ENCODE measurements at places on chromosomes 7 and 10. TPM values are rescaled to one million over a fixed set of nuclear protein-coding genes. Genes with fewer than 3 reads are reported as not detected.
A peak's percentile ranks its signal among the peaks of the same experiment; 100 is the strongest.

The MMRN2 gene
- total RNA-seq: 12.1 TPM

The ASAH2 gene
- 8.3 TPM for total RNA-seq

The MYO1G gene
- 0.24 TPM for total RNA-seq

The GHRHR gene
- not detected for total RNA-seq

The TSPAN12 gene
- total RNA-seq: 6.1 TPM

The CRHR2 gene
- not detected for total RNA-seq

The PDCD4 gene
- 92.4 TPM for total RNA-seq

The CTAGE4 gene
- 5.8 TPM for total RNA-seq

The CCDC3 gene
- 0.13 TPM for total RNA-seq

- DNase-seq: no peak
- no peaks in the 10 kb centered on the region for H3K36me3 ChIP-seq
- H3K4me1 ChIP-seq: no peaks in the 10 kb centered on the region
- peaks cover 91% of the 10 kb centered on the region for H3K27me3 ChIP-seq
- H3K27ac ChIP-seq: no peak overlapping the region
- H3K4me3 ChIP-seq: no peak overlapping the region
Measured at GRCh38 chr7:25765110-25765655, 386.8 kb upstream of the NFE2L3 start.

DNA sequence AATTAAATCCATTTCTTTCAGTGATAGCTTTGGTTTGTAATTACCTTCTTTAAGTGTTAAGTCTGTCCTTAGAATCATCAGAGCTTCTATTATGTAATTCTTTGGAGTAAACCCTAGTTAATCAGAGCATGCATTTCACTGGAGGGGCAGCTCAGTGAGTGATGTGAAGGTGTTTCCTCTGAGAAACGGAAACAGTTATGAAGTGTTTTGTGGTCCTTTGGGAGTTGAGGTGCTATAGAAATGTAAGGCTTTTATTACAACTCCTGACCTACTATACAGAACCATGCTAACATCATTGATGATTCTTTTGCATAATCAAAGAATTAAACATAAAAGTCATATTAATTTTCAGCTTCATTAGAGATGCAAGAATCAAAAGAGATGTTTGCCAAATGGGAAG is 141.5 kb downstream of the EXOC4 start:
- DNase-seq: no peak
- H3K27me3 ChIP-seq: no peaks in the 10 kb centered on the region
- H3K4me1 ChIP-seq: no peaks in the 10 kb centered on the region
- H3K27ac ChIP-seq: no peak overlapping the region
- no peaks in the 10 kb centered on the region for H3K36me3 ChIP-seq

DNA sequence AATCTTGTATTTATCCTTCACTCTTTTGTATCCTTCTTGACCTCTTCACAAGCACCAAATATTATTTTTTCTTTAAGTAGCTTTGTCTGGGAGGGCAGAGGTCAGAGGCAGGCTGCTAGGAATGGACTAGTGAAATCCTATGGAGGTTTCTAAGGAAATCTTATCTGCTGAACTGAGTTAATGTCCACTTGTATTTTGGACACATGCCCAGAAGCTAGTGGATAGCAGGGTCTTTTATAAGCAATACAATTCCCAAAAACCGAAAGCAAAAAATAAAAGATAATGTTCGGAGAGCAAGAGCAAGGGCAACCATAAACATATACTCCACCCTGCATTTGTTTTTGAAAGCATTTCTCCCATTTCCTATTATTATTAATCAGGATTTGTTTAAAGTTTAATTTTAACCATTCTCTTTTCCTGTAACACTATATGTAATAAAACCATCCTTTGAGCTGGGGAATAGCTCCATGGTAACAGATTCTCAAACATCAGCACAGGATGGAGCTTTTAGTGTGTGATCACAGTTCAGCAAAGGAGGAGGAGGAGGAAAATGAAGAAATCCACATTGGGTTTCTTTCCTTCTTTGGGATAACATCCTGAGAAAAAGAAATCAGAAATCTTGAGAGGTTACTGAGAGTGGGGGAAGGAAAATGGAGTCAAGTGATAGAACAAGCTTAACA is 328.2 kb upstream of the LRRN3 start:
- no peaks in the 10 kb centered on the region for H3K36me3 ChIP-seq
- no peak for DNase-seq
- no peaks in the 10 kb centered on the region for H3K27me3 ChIP-seq
- peaks cover 38% of the 10 kb centered on the region for H3K4me1 ChIP-seq
- no peak overlapping the region for H3K27ac ChIP-seq
- H3K4me3 ChIP-seq: no peak overlapping the region

DNA sequence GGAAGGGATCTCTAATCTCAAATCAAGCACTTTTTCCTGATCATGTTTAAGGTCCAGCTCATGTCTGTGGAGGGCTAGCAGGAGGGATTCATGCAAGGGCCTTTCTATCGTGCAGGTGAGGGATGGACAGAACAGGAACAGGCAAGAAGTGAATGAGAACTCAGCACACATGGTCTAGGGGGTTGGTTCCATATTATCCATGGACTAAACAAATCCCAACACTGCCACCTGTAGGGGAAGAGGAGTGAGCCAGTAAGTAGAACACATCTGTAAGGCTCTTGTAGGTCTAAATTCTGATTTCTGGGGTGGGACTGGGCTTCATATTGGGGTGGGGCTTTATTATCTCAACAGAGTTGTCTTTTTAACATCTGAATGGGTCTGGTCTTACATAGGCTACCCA is 138.0 kb upstream of the TARP start:
- peaks cover 26% of the 10 kb centered on the region for H3K27me3 ChIP-seq
- H3K36me3 ChIP-seq: no peaks in the 10 kb centered on the region
- no peak overlapping the region for H3K27ac ChIP-seq

DNA sequence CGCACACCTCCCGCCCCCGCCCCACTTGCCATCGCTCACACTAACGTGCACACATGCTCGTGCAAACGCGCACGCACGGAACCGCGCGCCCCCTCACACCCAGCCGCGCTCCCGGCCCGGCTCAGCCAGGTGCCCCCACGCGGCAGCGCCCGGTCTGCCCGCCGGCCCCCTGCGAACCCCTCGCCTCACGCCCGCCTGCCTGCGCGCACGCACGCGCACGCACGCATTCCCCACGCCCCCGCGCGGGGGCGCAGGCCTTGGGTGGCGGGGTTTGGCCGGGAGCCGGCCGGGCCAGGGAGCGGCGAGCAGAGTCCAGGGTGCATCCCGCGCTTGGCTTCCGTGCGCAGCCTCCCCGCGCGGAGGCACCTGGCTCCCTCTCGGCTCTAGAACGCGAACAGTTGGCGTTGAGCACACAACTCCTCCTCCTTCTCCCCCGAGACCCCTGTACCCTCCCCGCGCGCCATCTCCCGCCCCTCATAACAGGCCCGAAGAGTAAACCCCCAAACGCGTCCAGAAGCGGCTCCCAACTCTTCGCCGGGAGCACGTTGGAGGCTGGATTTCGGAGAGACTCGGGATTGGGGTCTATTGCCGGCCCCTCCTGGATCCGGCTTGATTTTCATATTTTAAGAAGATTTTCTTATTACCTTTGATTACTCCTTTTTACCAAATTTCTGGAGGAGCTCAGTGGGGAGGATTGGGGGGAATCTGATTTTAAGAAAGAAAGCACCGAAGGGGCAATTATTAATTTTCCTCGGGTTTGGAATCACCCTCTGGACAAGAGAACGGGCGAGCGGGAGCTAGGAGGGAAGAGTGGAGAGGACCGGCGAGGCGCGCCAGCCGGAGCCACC is 527 bp upstream of the SORCS3 start:
- 0 out of 2 replicates have a peak, but pooled peaks cover 3% of the 10 kb centered on the region for H3K27me3 ChIP-seq
- no peak overlapping the region for H3K4me3 ChIP-seq
- H3K4me1 ChIP-seq: no peaks in the 10 kb centered on the region
- no peak overlapping the region for H3K27ac ChIP-seq
- no peaks in the 10 kb centered on the region for H3K36me3 ChIP-seq

DNA sequence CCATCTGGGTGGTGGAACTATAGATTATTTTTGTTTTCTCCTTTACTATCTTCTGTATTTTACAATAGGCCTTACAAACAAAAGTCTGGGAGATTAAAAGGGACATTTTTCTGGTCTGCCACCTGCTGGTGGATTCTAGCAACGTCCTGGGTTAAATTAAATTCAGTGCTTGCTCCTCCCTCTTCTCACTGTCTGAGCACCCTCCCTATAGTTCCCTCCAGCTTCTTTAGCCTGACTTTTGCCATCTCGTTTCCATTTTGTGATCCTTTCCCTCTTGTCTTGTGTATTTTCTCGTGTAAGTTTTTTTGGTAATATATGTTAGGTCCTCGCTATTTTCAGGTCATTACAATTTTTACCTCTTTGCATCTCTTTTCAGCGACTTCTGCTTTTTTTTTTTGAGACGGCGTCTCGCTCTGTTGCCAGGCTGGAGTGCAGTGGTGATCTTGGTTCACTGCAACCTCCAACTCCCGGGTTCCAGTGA is 16.1 kb downstream of the ANKRD16 start:
- no peak overlapping the region for H3K27ac ChIP-seq
- H3K4me1 ChIP-seq: no peaks in the 10 kb centered on the region
- no peaks in the 10 kb centered on the region for H3K36me3 ChIP-seq
- peak; percentile 63 for DNase-seq

- H3K4me1 ChIP-seq: peaks cover 2% of the 10 kb centered on the region
- H3K4me3 ChIP-seq: no peak overlapping the region
- no peaks in the 10 kb centered on the region for H3K36me3 ChIP-seq
- DNase-seq: no peak
Measured at GRCh38 chr7:131203291-131203976, 124.2 kb upstream of the MKLN1 start.

DNA sequence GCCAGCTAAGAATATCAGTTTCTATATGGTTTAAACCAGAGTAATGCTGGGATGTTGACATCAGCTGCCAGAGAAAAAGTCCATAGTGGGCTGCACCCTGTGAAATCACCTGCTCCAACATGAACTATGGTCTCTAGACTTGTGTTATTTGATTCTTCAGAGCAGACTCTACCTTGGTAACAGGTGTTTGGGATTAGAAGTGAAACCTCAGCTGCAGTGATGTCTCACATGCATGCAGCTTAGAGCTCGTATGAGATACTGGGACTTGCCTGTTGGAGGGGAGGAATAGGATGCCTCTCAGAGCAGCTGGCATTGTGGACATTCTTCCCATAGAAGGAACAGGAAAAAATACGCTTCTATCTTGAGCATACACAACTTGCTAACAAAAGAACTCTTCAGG is 287.1 kb upstream of the CSTF2T start:
- no peak overlapping the region for H3K27ac ChIP-seq
- no peak for DNase-seq
- no peaks in the 10 kb centered on the region for H3K27me3 ChIP-seq

DNA sequence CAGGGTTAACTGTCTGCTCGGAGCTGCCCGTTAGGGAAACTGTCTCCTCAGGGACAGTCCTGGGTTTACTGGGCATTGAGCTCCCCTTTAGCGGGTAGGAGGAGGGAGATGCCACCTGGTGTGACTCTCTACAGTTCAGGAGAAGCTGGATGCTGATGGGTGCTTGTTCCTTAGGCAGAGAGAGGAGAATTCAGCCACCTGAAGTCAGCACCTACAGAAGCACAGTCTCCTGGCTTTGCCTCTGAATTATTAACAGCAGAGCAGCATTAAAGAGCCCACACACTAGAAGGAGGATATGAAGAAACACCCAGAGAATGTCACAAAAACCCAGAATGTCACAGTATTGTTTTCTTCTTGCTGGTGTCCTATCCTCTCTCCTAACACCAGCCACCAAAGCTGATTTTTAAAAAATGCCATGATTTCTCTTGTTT is 696 bp downstream of the GIMAP4 start:
- H3K36me3 ChIP-seq: no peaks in the 10 kb centered on the region
- H3K27ac ChIP-seq: no peak overlapping the region
- no peak for DNase-seq
- H3K4me3 ChIP-seq: no peak overlapping the region

GRCh38 chr10:89426230-89426868 is 12.0 kb downstream of the IFIT5 start:
- H3K4me1 ChIP-seq: peaks cover 9% of the 10 kb centered on the region
- H3K27ac ChIP-seq: no peak overlapping the region
- H3K27me3 ChIP-seq: no peaks in the 10 kb centered on the region
- no peaks in the 10 kb centered on the region for H3K36me3 ChIP-seq

- no peak for DNase-seq
- no peak overlapping the region for H3K27ac ChIP-seq
- no peaks in the 10 kb centered on the region for H3K36me3 ChIP-seq
- no peaks in the 10 kb centered on the region for H3K27me3 ChIP-seq
Measured at GRCh38 chr7:15345216-15345615, 216.6 kb downstream of the AGMO start.

DNA sequence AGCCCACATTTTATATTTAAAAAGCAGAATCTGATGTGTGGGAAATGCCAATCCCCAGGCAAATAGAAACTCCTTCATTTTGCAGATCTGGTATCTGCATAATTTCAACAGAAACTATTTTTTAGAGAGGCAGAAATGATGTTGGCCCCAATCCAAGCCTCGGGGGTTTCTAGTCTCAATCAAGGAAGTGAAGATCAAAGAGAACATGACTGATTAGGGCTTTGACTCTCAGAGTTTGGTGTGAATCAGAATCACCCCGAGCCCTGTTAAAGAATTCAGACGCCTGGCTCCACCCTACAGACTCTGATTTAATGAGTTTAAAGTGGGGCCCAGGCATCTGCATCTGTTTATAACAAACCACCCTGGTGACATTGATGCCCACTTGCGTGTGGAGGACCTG is 36.7 kb upstream of the UBE2H start:
- H3K4me3 ChIP-seq: no peak overlapping the region
- H3K27ac ChIP-seq: peak overlapping the region; percentile 70
- no peaks in the 10 kb centered on the region for H3K36me3 ChIP-seq
- H3K27me3 ChIP-seq: no peaks in the 10 kb centered on the region

GRCh38 chr7:32347244-32347828 is 142.8 kb downstream of the LSM5 start:
- no peaks in the 10 kb centered on the region for H3K36me3 ChIP-seq
- DNase-seq: no peak
- H3K27me3 ChIP-seq: peaks cover 11% of the 10 kb centered on the region
- no peaks in the 10 kb centered on the region for H3K4me1 ChIP-seq

GRCh38 chr7:46028246-46028645 is 107.2 kb upstream of the IGFBP3 start:
- no peak overlapping the region for H3K27ac ChIP-seq
- DNase-seq: no peak
- peaks cover 36% of the 10 kb centered on the region for H3K4me1 ChIP-seq
- H3K27me3 ChIP-seq: no peaks in the 10 kb centered on the region
- H3K36me3 ChIP-seq: no peaks in the 10 kb centered on the region

DNA sequence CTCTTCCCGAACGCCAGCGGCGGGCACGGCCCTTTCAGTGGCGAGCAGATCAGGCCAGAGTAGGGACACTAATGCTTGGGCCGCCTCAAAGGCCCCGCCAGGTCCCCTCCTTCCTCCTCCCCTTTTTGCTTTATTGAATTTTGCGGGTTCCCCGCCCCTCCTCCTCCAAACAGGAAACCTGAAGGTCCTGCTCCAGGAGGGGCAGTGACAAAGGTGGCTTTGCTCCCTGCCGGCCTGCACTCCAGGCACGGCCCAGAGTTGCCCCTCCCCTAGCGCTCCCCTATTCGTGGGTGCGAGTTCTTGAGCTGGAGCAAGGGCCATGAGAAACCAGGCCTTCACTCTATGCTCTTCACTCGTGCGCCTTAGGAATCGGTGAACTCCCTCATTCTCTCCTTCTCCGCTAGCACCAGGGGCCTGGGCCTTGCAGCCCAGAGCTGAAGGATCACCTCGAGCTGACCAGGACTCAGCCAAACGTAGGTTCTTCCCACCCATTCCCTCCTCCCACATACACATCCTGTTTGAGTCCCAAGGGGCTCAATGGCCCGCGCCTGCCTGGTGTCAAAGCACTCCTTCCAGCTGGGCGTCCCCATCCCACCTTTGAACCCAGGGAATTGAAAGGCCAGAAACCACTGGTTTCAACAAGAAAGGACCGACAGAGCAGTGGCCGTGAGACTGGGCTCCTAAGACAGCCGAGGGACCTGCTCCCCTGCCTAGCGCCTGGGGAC is 619 bp upstream of the HOXA6 start:
- no peaks in the 10 kb centered on the region for H3K36me3 ChIP-seq
- H3K27me3 ChIP-seq: no peaks in the 10 kb centered on the region
- H3K27ac ChIP-seq: no peak overlapping the region
- 0 out of 2 replicates have a peak, but pooled peaks cover 11% of the 10 kb centered on the region for H3K4me1 ChIP-seq
- peak; percentile 41 for DNase-seq
